Tibial nerve (tissue), 4 donors: ENCODE measurements at places on chromosomes 3 and 15.

- DNase-seq = no peak
Measured at GRCh38 chr15:80660119-80660518, 35.0 kb upstream of the ABHD17C start.

DNA sequence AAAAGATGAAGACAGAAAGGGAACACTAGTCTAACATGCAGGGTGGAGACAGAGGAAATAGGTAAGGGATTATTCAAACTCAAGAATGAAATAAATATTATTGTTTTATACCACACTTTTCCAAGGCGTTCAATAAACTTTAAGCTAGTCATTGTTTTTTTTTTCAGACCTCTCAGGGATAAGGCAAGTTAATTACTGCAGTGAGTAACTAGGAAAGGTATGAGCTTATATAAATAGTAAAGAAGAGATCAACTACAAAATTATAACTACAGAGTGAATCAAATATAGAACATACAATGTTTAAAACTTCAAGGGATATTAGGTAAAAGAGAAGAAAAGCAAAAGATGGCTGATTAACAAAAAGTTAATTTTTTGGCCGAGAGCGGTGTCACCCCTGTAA lies 31.5 kb upstream of the XXYLT1 start:
- DNase-seq = no peak

GRCh38 chr3:181694805-181695660 lies 16.7 kb upstream of the SOX2 start:
- DNase-seq = peak; percentile 53

GRCh38 chr15:90478846-90479481 lies 50.8 kb upstream of the CRTC3 start:
- no peak for DNase-seq

- no peak for DNase-seq
Measured at GRCh38 chr3:165669504-165669903, 167.7 kb downstream of the BCHE start.

DNA sequence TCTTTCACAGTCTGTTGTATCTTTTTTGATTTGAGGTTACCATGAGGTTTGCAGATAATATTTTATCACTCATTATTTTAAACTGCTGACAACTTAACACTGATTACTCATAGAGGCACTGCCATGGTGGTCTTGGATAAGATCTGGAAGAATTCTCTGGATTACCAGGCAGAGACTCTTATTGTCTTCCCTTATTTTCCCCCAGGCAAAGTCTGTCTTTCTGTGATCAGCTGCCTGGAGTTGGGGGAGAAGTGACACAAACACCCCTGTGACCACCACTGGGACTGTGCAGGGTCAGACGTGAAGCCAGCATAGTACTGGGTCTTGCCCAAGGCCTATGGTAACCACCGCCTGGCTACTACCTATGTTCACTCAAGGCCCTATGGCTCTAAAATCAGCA lies 4.7 kb downstream of the PATL2 start:
- no peak for DNase-seq

DNA sequence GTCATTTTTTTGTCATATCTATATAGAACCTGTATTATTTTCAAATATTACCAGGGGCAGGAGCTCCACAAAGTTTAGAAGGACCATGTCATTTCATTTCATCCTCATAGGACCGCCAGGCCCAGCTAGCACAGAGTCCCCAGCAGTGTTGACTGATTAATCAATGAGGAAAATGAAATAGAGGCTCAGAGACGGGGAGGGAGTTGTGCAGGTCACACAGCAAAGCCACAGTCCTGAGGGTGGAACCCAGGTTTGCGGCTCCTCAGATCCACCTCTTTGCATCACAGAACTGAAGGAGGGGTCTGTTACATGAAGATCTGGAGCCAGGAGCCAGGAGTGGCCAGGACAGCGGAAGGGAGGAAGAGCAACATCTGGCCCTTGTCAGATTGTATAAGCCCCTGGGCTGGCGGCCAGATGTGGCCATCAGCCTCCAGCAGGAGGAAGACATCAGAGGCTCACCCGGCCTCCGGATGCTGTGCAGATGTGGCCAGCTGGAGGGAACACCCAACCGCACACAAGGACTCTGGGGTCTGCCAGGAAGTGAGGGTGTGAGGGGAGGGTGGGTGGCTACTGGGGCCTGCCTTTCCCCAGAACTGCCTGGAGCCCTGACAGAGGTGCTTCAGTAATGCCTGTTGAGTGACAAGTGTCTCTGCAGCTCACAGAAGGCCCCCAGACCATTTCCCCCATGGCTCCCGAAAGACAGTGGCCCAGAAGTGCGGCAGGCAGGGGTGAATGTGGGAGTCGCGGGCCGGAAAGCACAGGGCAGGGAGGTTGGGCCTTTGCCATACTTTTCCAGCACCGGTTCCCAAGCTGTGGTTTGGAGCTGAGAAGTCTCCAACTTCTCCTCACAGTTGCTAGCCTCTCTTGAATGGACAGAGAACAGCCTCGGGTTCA lies 21.3 kb downstream of the EFCC1 start:
- peak; percentile 9 for DNase-seq

GRCh38 chr3:159266779-159267178 lies 464.9 kb downstream of the MFSD1 start:
- DNase-seq = no peak

DNA sequence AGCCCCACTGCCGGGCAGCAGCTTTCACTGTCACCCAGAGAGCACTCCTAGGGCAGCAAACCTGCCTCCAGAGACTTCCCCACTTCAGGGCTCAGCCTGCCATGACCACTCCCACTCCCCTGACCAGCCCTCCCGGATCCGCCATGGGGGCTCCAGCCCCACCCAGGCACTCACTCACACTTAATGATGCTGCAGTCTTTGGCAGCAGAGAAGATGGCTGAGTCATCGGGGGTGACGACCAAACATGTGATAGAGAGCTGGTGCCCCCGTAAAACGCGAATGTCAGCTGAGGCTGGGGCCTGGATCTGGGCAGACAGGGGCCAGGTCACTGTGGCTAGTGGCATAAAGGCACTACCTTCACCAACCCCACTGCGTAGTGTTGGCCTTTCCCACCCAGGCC lies 4.7 kb downstream of the RRP9 start:
- DNase-seq = no peak

GRCh38 chr15:66862940-66863335 lies 160.9 kb downstream of the SMAD6 start:
- DNase-seq = peak; percentile 73

DNA sequence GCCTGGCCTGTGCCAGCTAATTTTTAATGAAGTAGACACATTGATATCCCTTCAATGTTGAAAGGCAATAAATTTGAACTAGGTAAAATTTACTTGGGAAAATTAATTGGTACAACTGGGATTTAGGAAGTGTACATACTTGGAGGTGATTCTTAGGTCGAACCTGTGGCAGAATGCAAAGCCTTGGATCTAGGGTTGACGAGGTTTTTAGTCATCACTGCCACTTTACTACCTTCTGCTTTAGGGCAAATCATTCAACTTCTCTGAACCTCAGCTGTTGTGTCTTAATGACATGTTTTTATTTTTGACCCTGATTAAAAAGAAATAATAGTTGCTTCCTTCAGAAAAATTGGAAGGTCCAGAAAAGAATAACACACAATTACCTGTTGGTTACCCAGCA lies 2.5 kb downstream of the APPL1 start:
- no peak for DNase-seq

DNA sequence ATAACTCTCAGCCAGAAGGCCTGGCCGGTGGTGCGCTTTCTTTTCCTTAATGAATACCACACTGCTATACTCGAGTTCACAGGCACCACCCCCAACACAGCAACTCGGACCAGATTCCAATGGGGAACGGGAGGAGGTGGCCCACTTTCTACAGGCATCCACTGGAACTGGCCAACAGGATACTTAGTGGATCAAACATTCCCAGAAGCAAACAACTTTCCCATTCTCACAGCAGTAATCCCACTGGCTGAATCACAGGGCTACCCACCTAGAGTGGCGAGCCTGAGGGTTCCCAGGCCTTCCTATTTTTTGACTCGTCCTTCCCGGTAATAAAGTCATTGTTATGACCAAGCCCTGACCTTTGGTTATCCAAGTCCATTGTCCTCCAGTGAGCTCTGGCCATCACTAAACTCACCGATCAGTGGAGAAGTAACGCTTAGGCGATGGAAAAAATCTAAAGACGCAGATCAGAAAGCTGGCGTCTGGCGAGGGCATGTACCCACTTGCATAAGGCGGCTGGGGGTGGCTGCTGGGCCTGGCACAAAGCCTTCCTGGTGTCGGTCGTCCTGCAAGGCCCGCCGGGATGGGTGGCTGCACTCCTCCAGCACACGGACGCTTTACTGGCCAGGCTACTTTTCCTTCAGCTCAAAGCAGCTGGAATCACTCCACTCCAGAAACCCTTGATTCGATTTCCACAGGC lies 1.2 kb downstream of the EOGT start:
- no peak for DNase-seq

- DNase-seq = no peak
Measured at GRCh38 chr3:170513642-170514041, 72.2 kb downstream of the SLC7A14 start.

- DNase-seq = no peak
Measured at GRCh38 chr3:34106879-34107278, 308.4 kb downstream of the PDCD6IP start.
